Cardiac fibroblast (primary cell): ENCODE measurements at places on chromosomes 4 and X.

DNA sequence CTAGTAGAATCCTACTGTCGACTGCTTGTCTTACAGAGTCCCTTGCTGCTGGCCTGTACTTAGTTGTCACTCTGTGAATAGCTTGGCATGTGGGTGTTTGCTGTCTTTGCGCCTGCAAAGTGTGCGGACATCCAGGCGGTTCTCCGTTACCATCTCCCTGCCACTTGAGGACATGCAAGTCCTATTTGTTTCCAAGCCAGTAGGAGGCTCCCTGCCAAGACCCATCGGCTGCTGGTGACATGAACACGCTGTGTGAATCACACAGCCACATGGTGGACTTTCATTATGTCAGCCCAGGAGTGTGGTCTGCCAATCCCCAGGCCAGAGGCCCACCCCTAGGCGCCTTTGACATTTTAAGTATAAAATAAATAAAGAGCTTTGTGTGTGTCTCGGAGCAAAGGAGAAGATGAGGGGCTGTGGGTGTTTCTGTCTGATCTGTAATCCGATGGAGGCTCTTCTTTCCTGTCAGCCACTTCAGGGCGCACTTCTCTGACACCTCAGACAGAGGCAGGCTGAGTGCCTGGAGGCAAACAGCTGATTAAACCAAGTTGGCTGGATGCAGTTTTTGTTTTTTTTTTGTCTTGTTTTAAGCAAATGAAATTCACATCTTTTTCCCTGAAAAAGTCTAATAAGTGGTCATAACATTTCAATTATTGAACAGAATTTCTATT is 51.5 kb downstream of the ALPK1 start:
- peak; percentile 80 for DNase-seq

DNA sequence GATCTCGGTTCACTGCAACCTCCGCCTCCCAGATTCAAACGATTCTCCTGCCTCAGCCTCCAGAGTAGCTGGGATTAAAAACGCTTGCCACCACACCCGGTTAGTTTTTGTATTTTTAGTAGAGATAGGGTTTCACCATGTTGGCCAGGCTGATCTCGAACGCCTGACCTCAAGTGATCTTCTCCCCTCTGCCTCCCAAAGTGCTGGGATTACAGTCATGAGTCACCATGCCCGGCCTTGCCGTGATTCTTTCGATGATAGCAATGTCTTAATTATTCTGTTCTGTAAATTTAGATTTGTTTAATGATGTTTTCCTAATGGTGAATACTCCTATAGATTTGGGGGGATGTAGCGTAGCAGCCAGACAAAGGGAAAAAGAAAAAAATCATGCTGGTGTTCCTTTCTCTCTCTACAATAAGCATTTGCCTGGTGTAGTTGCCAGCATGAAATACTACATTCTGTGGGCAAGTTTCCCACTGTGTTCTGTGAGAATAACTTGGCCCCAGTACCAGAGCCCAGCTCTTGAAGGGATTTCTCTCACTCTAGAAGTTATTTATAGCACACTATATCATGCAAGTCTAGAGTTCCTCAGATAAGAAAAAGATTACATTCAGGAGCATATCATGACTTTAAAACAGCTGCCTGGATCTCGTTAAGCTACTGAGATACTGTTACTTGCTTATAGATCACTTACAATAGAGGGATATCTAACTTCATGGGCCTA is 15.4 kb downstream of the NIPAL1 start:
- peak; percentile 82 for DNase-seq

- no peak for DNase-seq
Observed at GRCh38 chrX:132119283-132119682, 8.5 kb downstream of the FRMD7 start.

DNA sequence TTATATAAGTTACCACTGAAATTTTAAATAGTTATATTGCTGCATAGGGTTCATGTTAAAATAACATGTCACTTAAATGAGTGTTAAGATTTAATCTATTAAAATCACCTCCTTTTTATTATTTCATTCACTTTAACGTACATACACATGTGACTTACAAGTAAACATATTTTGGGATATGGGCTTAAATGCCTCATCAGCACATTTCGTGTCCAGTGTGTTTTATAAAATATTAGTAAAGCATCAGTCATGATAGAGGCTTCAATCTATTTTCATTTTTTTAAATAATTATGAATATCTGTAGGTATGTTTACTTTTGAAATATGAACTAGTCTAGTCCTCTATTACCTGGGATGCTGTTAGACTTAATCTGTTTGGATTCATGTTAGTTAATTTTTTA is 143.6 kb downstream of the NPNT start:
- DNase-seq = no peak

DNA sequence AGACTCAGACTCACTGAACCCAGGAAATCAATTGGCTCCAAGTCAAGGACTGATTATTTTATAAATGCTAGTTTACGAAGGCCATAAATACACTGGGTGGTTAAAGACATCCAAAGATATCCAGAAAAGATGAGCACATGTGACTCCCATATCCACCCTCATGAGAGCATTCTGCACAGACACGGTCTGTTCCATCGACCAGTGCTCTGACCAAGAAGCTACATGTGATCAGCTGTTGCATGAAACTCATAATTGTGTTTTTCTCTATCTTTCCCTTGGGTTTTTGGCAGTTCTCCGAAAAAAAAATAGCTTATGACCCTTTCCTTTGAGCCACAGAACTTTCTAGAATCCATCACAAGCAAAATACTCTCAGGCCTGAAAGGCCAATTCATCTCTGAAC is 2.7 kb upstream of the PIR start:
- no peak for DNase-seq

DNA sequence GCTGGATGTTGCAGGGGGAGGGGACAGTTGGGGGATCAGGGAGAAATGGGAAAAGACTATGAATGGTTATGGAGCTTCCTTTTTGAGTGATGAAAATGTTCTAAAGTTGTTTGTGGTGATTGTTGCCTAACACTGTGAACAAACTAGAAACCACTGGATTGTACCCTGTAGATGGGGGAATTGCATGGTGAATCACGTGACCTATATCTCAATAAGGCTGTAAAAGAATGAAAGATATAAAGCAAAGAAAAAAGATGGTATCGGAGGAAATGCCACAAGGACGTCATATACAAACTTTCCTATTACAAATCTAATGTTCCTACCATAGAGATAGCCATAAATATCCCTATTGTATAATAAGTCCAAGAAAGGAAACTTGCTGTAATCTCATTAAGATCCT is 20.6 kb upstream of the CT55 start:
- no peak for DNase-seq

DNA sequence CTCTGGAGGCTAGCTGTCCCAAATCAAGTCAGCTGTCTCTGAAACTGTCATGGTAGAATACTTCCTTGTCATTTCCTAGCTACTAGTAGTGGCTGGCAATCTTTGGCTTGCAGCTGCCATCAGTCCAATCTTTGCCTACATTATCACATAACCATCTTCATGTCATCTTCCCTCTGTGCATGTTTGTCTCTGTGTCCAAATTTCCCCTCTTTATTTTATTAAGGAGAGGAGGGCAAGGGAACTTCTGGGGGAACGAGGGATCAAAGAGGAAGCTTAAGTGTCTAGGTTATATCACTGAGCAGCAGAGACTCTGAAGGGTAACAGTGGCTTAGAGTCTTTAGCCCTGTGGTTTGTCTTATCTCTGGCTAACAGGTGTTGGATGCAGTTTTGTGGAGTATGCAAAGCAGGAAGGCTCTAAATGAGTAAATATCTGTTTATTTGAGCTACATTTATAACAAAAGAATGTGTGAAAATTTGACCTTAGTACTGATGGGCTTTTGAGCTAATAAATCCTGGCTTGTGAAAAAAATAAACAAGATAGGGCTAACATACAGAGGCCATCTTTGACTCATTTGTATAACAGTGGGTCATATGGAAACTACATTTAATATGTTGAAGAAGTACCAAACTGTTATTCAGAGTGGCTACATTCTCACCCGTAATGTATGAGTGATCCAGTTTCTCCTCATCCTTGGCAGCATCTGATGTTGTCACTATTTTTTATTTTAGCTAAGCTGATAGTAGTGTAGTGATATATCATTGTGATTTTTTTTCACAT is 49.4 kb upstream of the ENOX2 start:
- DNase-seq = no peak

- DNase-seq = no peak
Observed at GRCh38 chr4:112251019-112251643, 19.5 kb downstream of the AP1AR start.

DNA sequence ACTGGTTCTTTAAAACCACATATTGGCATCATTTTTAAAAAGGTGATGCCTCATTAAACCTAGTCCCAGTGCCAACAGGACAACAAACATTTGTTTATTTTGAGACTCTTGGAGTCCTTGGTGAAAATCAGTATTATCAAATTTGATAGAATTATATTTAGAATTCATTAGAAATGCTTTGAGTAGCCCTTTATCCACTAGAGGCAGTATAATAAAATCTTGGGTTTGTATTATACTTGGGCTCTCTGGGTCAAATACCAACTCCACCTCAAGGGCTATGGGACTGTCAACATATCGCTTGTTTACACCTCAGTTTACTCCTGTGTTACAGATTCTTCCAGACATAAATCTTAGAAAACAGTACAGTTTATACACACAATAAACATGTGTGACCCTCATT is 335.7 kb upstream of the FSTL5 start:
- peak; percentile 13 for DNase-seq

GRCh38 chr4:110624398-110624780 is 1.5 kb upstream of the PITX2 start:
- DNase-seq = no peak

GRCh38 chrX:57985951-57986350 is 75.7 kb upstream of the ZXDA start:
- DNase-seq = no peak

DNA sequence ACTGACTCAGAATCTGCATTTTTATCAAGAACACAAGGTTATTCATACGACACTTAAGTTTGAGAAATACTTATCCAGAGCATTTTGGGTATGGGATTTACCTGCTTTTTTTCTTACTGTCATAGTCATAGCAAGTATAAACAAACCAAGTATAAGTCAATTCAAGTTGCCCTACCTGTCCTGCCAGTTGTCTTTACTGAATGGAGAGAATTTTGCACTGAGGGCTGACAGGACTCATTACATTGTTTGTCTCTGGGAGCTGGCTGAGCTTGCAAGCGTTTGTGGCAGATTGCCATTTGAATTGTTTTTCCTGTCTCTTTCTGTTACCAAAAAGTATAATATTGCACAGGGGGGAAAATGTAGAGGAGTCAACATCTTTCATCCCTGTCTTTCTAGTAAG is 278.9 kb upstream of the MAGEC2 start:
- DNase-seq = no peak

DNA sequence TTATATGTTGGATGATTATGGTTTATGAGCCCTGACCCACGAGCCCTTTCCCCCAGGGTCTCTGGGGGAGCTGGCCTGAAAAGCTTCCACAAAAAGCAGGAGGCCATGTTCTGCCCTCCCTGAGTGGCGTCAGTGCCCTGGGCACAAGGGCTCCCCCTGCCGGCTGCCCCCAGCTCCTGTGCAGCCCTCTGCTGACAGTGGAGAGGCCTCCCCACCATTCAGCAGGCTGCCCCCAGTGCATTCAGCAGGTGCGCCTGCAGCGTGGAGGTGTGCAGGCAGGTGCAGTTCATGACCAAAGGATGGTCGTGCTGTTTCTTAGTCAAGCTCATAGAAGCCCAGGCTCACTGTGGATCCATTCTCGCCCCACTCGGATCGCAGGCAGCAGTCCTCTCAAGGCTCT is 12.5 kb upstream of the S100P start:
- no peak for DNase-seq

- no peak for DNase-seq
Observed at GRCh38 chr4:4402966-4403365, 16.1 kb downstream of the NSG1 start.

DNA sequence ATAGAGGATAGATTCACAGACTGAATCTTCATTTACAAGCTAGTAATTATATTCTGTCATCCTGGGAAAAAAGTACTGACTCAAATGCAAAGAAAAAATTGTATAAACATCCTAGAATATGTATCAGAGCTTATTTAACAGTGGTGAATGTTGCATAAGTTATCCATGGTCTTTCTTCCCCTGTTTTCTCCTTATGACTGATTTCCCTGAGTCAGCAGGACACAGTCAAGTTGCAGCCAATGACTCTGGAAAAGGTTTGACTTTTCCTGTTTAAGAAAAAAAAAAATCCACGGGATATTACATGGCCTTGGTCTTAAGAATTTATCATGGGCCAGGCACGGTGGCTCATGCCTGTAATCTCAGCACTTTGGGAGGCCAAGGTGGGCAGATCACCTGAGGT is 36.5 kb downstream of the INPP4B start:
- DNase-seq = no peak

- DNase-seq = peak; percentile 89
Observed at GRCh38 chrX:39762266-39762841, 335.4 kb downstream of the BCOR start.

- DNase-seq = no peak
Observed at GRCh38 chr4:169437299-169438047, 166.7 kb upstream of the SH3RF1 start.

DNA sequence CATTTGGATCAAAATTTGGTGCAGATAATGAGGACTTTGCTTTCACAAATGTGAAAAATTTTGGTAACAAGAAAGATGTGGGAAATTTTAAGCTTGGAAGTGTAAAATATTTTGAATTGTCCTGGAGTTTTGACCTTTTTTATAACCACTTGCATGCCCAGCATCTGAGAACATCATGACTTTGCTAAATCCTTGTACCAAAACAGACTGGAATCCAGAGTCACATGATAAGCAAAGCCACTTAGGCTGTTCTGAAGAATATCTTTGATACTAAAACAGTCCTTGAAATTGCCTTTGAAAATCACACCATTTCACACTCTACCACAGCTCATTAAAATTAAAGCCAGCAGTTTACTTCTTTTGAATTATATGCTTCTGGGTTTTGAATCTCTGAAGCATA is 2.5 kb upstream of the PPM1K start:
- no peak for DNase-seq

GRCh38 chr4:115343171-115343570 is 229.8 kb upstream of the NDST4 start:
- DNase-seq = no peak

GRCh38 chr4:41339812-41340809 is 83.4 kb downstream of the UCHL1 start:
- no peak for DNase-seq

- no peak for DNase-seq
Observed at GRCh38 chr4:81965454-81965853, 408.3 kb downstream of the HNRNPD start.

DNA sequence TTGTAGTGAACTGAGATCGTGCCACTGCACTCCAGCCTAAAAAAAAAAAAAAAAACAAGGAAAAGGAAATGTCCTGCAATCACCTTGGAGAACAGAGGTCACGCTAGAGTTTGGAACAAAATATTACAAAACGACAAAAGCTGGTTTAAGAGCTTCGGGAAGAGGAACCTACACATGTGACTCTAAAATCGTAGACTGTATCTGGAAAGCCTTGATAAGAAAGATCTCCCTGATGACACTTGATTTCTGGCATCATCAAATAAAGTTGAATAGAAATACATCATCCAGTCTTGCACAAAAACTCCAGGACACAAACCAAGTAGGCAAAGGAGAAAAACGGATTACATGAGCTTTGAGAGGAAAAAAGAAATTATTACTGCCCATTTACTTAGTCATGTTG is 31.1 kb upstream of the DOCK11 start:
- DNase-seq = no peak
